Right kidney (tissue), 9 donors: ENCODE measurements at places on chromosomes 4 and X.

DNA sequence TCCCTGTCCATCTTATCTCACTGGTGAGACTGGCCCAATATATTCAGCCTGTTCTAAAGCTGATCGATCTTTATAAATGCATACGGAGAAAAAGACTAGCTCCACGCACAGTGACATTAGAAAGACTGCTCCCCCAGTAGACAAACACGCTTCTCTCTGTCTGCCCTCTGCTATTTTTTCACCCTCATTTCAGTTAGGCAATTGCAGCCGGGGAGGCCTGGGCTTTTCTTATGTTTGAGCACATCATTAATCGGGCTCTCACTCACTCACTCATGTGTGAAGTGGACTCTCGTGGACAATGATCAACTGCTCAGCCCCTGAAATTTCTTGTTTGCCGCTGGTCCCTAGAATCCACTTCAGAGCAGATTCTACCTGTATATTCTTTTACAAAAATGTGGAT, 824.7 kb upstream of the TENM3 start:
- no peak for DNase-seq

DNA sequence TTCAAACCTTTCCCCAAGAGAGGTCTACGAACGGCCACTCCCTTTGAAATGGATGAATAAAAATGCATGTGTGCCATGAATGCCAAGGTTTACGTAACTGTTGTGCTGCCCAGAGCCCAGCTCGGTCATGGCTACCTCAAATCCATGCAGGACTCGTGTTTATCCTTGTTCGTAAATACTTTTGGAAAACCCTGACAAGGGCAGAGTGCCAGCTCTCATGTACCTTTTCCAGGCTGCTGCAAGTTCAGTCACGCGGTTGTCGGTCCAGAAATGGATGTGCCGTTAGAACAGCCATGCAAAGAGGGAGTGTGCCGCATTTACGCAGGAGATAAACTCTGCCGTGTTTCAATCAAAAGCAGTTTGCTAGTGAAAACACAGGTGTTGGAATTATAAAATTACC, 123.4 kb downstream of the AMELX start:
- no peak for DNase-seq

DNA sequence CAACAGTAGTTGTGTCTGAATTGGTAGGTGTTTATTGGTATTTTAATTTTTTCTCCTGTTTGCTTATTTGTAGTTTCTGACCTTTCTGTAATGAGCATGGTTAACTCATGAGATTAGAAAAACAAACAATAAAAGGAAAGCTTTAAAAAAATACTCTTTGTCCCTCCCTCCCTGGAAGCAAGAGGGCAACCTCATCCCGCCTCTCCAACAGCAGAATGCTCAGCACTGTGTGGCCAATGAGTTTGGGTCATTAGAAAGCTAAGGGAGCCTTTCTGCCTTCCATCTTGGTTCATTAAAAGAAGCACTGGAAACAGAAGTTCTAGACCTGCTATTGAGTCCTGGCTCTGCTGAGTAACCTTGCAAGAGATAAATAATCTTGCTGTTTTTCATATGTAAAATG, 33.9 kb downstream of the TRPC5 start:
- DNase-seq: no peak

GRCh38 chr4:3202836-3203820, 45.8 kb upstream of the MSANTD1 start:
- peak; percentile 4 for DNase-seq

GRCh38 chr4:28827866-28828265, 1892.3 kb upstream of the PCDH7 start:
- no peak for DNase-seq

- DNase-seq: no peak
Measured at GRCh38 chr4:6616087-6616995, 24.1 kb upstream of the MRFAP1 start.

GRCh38 chr4:8646296-8647093, 53.9 kb downstream of the CPZ start:
- DNase-seq: no peak

DNA sequence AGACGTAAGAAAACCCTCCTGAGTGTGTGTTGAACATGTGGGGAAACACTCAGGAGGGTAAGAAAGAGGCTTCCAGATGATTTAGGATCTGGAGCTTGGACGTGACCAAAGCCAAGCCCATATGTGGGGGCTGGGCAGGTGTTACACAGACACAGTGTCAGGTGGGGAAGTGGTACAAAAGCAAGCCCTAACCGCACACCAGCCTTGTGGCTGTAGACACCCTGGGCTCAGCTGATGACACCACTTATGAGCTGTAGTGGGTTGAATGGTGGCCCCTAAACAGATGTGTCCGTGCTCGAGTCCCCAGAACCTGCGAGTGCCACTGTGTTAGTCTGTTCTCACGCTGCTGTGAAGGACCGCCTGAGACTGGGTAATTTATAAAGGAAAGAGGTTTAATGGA, 25.0 kb upstream of the NSG1 start:
- no peak for DNase-seq

- no peak for DNase-seq
Measured at GRCh38 chr4:91729851-91730250, 573.9 kb upstream of the GRID2 start.

- no peak for DNase-seq
Measured at GRCh38 chr4:73127839-73128453, 58.4 kb upstream of the COX18 start.

DNA sequence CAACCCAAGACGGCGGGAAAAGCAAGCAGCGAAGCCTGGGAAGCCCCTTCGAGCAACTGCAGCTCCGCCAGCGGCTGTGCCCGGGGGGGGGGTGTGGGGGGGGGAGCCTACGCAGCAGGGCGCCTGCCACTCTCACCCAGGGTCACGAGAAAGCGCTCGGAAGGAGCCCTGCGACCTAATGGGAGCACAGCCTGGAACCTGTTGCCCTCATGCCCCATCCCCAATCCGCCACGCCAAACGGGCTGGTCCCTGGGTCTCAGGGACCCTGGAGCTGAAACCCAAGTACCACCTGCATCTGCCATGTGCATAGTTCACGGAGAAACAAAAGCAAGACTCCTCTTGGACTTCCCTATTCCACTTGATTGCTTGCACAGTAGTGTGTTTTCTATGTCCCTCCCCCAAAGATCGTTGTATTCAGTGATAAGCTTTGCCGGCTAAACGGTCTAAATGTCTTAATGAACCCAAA, 359 bp upstream of the GAB3 start:
- DNase-seq: no peak

DNA sequence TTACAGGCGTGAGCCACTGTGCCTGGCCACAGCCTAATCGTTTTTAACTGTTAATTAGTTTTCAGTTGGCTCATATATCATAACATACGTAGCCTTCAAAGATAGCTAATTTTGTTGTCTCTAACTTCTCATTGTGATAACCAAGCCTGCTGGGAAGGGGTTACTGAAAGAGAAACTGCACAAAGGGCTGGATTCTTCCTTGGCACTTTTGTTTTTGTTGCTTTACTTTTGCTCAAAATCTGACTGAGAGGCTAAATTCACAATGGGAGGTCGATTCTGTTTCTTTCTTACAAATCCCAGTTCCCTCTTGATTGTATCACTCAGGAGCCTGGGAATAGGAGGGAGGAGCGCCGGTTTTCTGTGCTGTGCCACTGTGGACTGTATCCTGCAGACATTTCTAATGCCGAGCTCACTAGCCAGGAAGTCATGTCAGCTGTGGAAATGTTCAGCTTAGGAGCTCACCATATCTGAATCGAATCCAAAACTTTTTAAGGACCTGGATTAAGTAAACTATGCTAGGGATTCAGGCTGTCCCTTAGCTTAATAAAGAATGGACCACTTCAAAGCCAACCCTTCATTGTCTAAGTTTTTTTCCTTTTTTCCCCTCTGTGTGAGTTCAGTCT, 120.5 kb upstream of the FAT1 start:
- DNase-seq: no peak

DNA sequence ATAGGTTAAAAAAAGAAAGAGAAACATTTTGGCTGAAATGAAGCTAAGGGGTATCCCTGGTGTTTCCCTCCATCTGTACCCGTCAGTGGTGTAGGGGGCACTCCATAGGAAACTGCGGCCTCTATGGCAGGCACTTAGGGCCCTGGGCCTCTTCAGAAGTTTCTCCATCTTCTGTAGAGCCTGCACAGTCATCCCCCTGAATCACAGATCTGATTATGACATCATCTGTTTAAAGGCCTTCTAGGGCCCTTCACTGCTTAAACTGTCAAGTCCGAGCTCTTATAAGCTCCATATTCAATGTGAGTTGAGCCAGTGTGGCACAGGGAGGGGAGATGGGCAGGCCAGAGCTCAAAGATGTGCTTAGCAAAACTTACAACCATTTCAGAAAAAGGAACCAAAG, 241.3 kb downstream of the NR3C2 start:
- no peak for DNase-seq
